ENCODE measurements at places on chromosomes 7 and 10.

DNA sequence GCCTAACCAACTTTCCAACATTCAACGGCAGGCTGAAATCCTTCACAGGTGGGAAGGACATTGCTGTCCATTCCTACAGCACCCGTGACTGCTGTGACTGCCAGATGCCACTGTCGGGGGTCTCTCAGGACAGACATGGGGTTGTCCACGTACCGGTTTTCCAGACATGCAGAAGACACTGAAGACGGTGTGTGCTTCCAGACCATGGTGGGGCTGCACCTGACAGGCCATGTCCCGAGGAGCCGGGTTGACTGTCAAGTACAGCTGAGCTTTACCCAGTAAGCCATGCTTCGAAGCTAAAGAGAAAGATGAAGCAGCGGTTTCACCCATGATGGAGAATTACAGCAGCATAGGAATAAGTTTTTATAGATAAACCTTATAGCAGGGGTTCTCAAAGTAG, 70.9 kb downstream of the PKD1L1 start:
- no peak for DNase-seq

DNA sequence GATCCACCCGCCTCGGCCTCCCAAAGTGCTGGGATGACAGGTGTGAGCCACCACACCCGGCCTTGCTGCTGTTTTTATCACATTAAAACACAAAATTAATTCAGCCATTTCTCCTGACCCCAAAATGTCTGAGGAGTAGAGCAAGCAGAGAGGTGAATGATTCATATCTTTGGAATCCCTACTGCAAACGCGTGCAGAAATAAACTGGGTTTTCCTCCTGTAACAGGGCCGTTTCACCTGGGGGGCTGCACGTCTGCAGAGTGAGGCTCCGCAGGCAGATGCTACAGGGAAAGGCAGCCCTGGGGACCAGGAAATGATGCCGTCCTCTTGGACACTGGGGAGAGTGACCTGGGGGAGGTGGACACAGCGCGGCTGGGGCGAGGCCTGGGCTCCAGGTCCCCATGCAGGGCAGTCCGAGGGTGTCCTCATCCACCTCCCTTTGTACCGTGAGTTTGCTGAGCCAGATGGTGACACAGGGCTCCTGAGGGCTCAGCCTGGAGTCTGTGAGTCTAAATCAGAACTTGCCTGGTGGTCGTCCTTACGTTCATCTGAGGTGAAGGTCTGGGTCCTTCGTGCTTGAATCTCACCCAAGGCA, 41.9 kb downstream of the PDGFA start:
- no peak for DNase-seq

GRCh38 chr10:6200734-6201515, 1.8 kb upstream of the PFKFB3 start:
- no peak for DNase-seq

GRCh38 chr10:4778761-4779160, 47.2 kb upstream of the AKR1E2 start:
- no peak for DNase-seq

GRCh38 chr7:29500719-29501118, 62.9 kb upstream of the PRR15 start:
- DNase-seq = no peak

DNA sequence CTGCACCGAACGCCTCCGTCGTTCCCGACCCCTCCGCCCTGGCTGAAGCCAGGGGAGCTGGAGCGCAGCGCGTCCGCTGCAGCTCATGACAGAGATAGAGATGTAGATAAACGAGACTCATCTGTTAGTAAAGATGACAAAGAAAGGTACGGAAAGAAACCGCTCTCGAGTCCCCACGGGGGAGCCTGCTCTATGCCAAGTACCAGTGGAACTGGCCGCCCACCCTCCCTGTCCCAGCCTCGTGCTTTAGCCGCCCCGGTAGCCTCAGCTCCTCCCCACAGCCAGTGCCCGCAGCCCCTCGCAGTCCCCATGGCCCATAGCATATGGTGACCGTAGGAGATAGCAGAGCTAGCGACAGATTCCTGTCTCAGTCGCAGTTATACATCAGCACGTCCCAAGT, 344.7 kb upstream of the GALNT17 start:
- DNase-seq = no peak

DNA sequence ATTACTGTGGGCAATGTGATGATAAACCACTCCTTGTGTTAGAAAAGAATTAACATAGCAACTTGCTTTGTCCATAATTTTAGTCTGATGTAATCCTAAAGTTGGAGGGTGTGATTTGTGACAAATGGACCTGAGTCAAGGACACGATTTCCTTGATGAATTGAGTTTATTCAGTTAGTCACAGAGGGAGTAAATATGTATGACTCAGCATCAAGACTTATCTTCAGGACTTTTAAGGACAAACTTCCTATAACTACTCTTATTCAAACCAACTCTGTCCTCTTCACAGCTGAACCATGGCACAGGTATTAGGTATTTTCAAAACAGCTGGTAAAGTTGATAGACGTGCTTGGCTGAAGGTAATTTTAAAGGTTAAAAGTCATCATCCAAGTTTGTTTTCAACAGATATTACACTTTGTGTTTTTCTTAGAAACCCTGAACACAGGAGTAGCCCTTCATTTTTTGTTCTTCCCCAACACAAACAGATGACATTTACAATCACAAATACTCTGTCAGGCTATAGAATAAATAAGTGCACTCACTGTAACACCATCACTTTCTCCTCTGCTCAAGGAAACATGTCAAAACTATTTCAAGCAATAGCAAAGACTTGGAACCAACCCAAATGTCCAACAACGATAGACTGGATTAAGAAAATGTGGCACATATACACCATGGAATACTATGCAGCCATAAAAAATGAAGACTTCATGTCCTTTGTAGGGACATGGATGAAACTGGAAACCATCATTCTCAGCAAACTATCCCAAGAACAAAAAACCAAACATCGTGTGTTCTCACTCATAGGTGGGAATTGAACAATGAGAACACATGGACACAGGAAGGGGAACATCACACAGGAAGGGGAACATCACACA, 54.5 kb downstream of the COA1 start:
- no peak for DNase-seq

DNA sequence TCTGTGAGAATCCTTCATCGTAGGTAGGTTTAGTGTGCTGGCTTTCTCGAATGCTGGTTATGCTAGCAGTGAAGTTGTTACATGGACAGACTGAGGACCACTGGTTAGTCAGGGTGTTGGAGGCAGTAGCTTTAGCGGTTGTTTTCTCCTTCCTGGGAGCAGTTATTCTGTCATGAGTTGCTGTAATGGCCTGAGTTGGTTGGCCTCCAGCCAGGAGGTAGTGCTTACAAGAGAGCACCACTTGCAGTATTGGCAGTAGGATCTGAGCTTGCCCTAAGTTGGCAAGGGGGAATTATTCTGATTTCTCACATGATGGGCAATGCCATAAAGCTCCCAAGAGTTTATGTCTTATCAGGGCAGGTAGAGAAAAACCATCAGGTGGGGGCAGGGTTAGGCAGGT, 58.0 kb downstream of the IPMK start:
- DNase-seq = no peak

All from CD4-positive, alpha-beta T cell treated with Interleukin-4 for 4 hours (primary cell).